Progenitor cell of endocrine pancreas (in vitro differentiated cells): ENCODE measurements at places on chromosomes 5 and 9. TPM values are rescaled to one million over a fixed set of nuclear protein-coding genes. Genes with fewer than 3 reads are reported as not detected.

The UNC5A gene
- 2.8 and 2.9 TPM in 2 replicates for total RNA-seq

The SPINK4 gene
- total RNA-seq, result 0.91 TPM in 1 of 2 replicates, not detected in the other

The SH3RF2 gene
- total RNA-seq, result 16.7 and 17.6 TPM in 2 replicates

The MOB3B gene
- 15.3 and 15.4 TPM in 2 replicates for total RNA-seq

The LCP2 gene
- total RNA-seq, result not detected in 2 replicates

The SLC22A4 gene
- 0.48 TPM in 1 of 2 replicates, not detected in the other for total RNA-seq

The RANBP17 gene
- 21.8 and 32.8 TPM in 2 replicates for total RNA-seq

The FBP2 gene
- not detected in 2 replicates for total RNA-seq

The LHX2 gene
- 0.24 TPM in 1 of 2 replicates, not detected in the other for total RNA-seq

The SLC25A2 gene
- 1.1 and 1.2 TPM in 2 replicates for total RNA-seq

The LCN1 gene
- total RNA-seq, result not detected in 2 replicates

The CNTLN gene
- total RNA-seq, result 7.8 and 8.9 TPM in 2 replicates
